ENCODE measurements at places on chromosomes 13 and 19.

GRCh38 chr13:33454844-33455705 is 169.5 kb upstream of the STARD13 start:
- no peak for DNase-seq

- DNase-seq: no peak
Measured at GRCh38 chr13:40490086-40490758, 176.2 kb downstream of the FOXO1 start.

GRCh38 chr13:21139374-21139773 is 37.0 kb downstream of the SKA3 start:
- no peak for DNase-seq

GRCh38 chr13:53885997-53886396 is 857.4 kb downstream of the OLFM4 start:
- DNase-seq: no peak

DNA sequence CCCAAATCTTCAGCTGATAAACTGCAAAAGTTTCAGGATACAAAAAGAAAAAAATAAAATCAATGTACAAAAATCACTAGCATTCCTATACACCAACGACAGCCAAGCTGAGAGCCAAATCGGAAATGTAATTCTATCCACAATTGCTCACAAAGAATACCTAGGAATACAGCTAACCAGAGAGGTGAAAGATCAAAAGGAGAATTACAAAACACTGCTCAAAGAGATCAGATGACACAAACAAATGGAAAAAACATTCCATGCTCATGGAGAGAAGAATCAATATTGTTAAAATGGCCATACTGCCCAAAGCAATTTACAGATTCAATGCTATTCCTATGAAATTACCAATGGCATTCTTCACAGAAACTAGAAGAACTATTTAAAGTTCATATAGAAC is 29.5 kb downstream of the NLRP11 start:
- no peak for DNase-seq
